Left renal pelvis (tissue), 4 donors: ENCODE measurements at places on chromosomes 3 and 15. TPM values are rescaled to one million over a fixed set of nuclear protein-coding genes. Genes with fewer than 3 reads are reported as not detected.

DNA sequence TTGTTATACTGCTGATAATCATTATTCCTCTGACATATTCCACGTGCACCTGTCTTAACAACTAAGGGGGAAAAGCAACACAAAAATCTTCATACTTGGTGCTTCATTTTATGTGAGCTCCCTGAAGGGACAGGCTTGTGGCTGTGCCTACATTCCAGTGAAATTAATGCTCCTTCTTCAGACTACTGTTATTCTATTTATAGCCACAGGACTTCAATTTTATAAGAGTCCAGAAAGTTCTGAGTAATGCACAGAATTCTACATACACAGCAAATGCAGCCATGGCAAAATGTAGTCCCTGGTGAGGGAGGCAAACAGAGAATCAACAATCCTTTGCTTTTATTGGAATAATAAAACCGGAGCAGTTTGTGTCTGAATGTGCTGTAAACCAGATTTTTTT is 417.1 kb downstream of the RBMS3 start:
- DNase-seq = no peak

DNA sequence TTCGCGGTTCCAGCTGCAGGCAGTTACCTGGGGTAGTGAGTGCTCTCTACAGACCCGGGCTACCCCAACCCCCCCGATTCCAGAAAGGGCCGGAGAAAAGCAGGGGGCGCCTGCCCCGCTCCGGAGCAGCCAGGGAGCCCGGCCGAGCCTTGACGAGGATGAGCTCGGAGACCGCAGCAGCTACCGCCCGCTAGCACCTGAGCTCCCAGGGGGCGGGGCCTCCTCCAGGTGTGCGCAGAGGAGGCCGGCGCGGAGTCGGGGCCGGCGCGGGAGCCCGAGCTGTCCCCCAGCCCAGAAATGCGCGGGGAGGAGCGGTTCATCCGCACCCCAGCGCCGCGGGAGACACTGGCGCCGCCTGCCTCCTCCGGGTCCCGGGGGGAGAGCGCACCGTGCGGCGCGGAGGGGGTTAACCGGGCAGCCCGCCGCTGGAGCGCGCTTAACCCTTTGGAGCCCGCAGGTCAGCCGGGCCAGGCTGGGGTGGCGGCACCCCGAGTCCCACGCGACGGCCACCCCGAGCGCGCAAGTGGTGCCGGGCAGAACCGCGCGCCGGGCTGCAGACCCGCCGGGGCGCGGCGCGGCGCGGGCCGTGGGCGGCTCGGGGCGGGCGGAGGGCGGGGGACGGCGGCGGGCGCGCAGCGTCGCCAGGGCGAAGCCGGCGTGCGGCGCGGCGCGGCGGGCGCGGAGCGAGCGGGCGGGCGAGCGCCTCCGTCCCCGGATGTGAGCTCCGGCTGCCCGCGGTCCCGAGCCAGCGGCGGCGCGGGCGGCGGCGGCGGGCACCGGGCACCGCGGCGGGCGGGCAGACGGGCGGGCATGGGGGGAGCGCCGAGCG is at the start of gene CACNA1D:
TSS of gene CACNA1D (plus strand) at position 649 of the 829 bp plus-strand sequence. CDS start 556 bp downstream, outside the sequence.
- no peak for DNase-seq

DNA sequence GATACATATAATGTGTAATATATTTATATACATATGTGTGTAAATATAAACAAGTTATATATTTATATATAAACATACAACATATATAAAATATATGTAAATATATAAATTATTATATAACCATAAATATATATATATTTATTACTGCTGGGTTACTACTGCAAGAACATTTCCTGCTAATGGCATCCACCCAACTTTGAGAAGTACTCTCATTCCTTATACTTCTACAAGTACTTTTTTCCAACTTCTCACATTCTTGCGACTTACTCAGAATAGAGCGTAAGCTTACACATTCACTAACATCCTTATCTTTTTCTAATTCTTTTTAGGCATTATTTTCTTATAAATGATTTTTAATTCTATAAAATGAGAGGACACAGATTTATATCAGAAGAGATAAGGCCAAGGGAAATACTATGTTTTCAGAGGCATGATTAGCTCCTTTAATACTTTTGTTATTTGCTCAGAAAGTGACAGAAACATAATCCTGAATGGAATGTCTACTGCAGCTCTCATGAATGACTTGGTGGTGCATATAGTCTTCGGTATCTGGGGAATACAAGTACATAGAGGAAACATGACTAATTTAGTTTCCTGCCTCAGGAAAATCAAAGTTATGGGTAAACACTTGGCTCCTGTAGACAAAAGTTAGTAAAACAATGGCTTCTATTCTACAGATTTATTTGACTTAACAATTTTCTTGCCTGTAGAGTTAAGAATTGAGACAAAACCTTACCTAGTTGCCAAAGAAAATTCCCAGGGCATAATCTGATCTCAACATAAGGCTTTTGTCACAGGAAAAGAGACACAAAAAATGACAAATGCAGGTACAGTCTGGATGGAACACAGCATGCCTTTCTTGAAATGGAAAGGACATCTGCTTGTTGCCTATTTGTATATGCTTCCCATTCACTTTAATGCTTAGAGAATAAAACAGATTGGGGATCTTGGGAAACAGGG is 453.9 kb downstream of the SQOR start:
- DNase-seq = no peak

The ZNF385D gene
- 11.8 TPM for polyA plus RNA-seq

DNA sequence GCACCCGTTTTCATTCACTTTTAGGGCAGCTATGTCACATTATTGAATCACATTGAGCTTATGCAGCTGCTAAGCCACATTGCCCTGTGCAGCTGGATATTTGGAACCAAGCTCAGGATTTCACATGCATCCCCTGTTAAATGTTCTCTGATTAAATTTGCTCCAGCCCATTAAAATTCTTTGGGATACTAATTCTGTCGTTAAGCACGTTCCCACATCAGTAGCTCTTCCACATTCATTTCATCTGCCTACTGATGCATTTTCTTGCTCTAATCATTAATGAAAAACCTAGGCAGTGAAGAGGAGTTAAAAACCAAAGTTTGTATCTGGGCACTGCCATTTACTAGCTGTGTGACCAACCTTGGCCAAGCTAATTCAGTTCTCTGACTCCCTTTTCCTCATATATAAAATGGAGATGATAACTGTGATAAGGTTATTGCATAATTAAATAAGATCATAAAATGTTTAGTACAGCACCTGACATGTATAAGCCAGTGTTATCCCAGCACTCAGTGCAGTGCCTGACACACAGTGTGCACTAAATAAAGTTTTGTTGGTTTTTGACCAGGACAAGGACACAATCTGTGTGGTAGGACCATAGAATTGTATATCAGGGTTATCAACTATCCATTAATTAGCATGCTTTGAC is 222.2 kb upstream of the ATP11B start:
- no peak for DNase-seq

DNA sequence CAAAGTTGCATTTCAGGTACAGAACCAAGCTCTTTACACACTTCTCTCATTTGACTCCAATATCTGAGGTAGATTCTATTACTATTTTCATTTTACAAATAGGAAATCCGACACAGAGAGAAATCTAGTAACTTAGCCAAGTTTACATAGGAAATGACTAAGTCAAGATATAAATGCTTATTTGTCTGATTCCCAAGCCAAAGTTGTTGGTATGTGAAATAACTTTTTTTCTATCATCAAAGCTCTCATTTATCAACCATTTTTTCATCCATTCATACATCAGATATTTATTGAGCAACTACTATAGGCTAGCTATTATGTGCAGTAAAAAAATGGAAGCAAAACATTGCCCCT is 89.2 kb upstream of the MITF start:
- DNase-seq = no peak

GRCh38 chr3:10729439-10729838 is 86.6 kb upstream of the SLC6A11 start:
- no peak for DNase-seq

The SLC22A13 gene
- polyA plus RNA-seq = 1.2 TPM

DNA sequence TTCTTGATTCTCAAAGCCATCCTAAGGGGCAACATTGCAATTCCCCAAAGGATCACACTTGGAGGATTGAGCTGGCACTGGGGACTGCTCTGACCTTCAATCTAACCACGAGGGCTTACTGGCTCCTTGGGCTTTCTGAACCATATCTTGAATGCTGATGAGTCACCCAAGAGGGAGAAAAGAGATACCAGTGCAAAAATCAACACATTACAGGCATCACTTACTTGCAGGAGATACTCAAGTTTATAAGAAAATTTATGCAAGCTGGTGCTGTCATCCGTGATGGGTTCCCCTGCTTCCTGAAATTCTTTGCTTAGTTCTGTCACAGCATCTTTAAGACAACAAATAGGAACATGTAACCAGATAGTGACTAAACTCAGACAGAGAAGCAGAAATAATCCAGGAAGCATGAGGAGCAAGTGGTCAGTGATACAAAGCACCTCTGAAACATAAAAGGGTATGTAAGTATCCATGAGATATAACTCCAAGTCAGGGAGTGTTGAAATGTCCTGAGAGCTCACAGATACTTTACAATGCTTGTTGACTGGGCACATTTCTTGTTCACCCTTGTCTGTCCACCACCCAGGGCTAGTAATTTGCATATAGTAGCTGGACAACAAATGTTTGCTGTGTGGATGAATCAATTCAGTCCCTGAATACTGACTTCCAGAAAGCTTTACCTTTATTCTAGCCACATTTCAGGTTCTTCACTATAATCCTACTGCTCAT is 14.1 kb downstream of the FYCO1 start:
- DNase-seq = no peak

GRCh38 chr3:7978087-7978422 is 523.6 kb upstream of the LMCD1 start:
- DNase-seq = no peak

The SLTM gene
- 138 TPM for polyA plus RNA-seq

GRCh38 chr3:127536830-127537812 is 53.4 kb downstream of the TPRA1 start:
- DNase-seq = no peak

- DNase-seq = no peak
Measured at GRCh38 chr15:87487484-87487883, 769.1 kb downstream of the NTRK3 start.

The XYLB gene
- polyA plus RNA-seq = 6.6 TPM

DNA sequence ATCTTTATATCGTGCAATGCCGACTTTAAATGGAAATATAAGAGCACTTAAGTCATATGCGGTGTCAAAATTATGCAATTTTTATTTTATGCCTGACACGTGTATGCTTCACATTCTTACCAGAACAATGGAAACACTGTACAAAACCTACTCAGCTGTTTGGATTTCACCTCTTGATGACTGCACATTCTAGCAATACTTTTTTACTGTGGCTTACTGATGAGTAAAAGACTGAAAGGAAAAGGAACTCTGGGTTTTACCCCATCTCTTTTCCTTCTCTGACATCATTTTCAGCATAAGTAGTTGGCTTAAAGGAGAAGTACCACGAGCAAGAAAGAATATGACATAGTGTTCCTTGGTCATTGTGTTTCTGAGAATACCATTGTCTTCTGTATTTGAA is 142.8 kb downstream of the POLR2M start:
- DNase-seq = no peak

The SPINK8 gene
- 0.77 TPM for polyA plus RNA-seq

DNA sequence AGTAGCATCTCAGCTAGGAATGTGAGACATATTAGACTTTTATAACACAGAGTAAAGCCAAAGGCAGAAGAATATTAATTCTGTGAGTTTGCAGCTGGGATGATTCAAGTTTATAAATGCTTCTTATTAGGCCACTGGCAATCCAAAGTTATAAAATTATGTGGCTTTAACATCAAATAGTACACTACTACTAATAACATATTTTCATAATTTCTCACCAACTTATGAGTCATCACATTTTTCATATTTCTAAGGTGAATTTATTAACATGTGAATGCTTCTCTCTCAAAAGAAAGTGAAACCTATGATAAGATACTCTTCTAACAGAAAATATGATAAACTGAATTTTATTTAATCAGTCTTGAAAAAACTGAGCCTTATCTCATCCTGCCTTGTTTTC is 1348.2 kb upstream of the ALCAM start:
- DNase-seq = no peak

The CCR4 gene
- 0.14 TPM for polyA plus RNA-seq

- DNase-seq = no peak
Measured at GRCh38 chr3:99250272-99250671, 348.8 kb upstream of the DCBLD2 start.

DNA sequence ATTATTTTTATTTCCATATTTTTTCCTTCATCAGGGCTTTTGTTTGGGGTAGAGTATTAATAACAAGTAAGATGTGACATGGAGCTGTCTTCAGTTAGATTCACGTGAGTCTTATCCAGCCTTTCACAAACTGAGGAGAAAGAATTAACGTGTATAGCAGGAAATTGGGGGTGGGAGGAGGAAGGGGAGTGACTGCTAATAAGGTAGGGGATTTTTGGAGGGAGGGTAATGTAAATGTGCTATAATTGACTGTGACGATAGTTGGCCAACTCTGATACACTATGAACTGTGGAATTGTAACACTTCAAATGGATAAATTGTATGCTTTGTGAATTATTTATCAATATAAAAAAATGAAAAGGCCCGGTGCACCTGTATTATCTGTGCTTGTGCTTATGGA is 8.9 kb downstream of the DUT start:
- no peak for DNase-seq

GRCh38 chr3:174873832-174874657 is 14.9 kb downstream of the NAALADL2 start:
- no peak for DNase-seq

GRCh38 chr3:197926418-197926817 is 23.6 kb upstream of the RPL35A start:
- DNase-seq = no peak

- DNase-seq = no peak
Measured at GRCh38 chr3:108389372-108389771, 93.0 kb downstream of the HHLA2 start.

DNA sequence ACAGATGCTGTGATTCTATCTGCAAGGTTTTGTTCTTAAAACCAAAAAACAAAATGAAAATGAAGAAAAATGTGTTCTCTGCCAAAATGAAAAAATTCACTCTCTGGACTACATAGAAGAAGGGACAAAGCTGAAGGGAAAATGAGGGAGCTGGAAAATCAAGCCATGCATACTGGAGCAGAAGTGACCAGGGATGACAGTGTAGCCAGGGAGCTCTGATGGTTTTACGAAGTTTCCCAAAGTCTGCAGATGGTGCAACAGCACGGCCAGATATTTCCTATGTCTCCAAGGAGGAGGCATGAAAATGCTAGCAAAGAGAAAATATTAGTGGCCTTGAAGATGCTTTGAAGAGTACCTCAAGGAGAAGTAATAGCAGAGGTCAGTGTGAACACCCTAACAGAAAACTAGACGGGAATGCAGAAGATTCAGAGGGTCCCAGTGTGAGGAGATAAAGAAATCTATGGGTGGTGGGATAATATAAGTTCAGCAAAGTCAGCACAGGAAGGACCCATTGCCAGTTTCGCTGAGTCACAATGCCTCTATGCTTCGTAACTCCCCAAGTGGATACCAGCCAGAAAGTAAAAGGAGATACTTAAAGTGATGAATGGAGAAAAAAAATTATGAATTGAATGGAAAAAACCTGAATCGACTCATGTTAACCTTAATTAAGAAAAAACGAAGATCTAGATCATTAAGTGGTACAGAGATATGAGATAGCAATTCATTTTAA is 39.0 kb upstream of the POMGNT2 start:
- no peak for DNase-seq

DNA sequence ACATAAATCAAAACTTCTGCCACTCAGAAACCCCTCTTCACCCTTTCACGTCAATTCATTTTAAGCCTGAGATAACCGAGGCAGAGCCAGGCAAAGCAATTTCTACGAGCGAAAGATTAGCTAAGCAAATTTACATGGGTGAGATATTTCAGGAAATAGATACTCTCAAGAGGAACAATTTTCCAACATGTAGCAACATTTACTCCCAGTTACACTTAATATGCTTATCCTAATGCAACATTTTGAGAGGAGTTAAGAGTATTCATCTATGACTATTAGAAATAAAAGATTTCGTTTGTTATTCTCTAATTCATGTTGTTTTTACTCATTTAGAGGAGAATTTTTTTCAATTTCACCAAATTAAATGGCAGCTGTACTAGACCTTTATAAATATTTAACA is 837 bp downstream of the TMC3 start:
- DNase-seq = no peak
